ENCODE measurements at places on chromosomes 3 and 15. TPM values are rescaled to one million over a fixed set of nuclear protein-coding genes. Genes with fewer than 3 reads are reported as not detected.

SOX2 gene
- total RNA-seq: under 0.01 TPM

SPINK8 gene
- not detected for total RNA-seq

GASK1A gene
- 0.10 TPM for total RNA-seq

OCA2 gene
- total RNA-seq: 0.10 TPM

CHRNA7 gene
- total RNA-seq: 2.0 TPM

FOXL2 gene
- total RNA-seq: not detected

XYLB gene
- 0.63 TPM for total RNA-seq

ALDH1L1 gene
- total RNA-seq: not detected

STRA6 gene
- not detected for total RNA-seq

PRKCI gene
- total RNA-seq: 20.0 TPM

ATP13A4 gene
- 1.2 TPM for total RNA-seq

SEMA5B gene
- not detected for total RNA-seq

PLCD1 gene
- 18.1 TPM for total RNA-seq

COLQ gene
- 1.9 TPM for total RNA-seq

HTR3E gene
- not detected for total RNA-seq
